ENCODE measurements at places on chromosomes 16 and 17.

- no peak for DNase-seq
These were observed 11.2 kb downstream of the BTBD17 start for GRCh38 chr17:74350486-74350885.

DNA sequence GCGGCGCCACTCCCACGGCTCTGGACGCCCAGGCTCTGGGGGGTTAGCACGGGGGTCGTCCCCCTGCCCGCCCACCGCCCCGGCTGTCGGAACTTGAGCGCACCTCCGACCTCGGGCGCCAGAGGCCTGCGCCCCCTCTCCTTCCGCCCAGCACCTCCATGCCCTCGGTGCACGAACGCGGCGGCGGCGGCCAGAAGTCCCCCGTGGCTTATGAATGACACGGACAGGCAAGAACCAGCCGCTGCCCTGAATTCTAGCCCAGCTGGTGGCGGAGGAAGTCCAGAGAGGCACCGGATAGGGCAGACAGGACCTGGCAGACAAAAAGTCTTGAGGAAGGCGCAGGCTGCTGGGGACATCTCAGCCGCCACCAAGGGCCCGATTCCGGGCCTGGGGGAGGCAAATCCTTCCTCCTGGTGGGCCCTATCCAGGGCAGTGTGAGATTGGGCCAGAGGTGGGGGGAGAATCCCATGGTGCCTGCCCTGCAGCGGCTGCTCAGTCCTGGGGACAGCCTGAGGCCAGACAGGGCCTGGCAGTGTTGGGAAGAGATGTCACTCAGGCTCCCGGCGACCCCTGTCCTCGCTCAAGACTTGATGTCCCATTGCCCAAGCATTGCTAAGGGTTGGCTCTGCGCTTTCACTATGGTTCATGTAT lies 897 bp upstream of the CYGB start:
- no peak for DNase-seq

DNA sequence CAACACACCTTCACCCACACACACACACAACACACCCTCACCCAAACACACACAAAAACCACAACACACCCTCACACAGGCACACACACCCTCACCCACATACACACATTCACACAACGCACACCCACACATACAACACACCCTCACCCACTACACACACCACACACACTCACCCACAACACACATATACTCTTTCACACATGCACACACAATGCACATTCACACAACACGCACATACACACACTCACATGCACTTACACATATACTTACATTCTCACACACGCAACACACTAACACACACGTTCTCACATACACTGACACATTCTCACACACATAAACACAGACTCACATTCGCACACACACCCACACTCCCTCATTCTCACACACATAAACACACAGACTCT lies 3.8 kb downstream of the ASGR1 start:
- no peak for DNase-seq

- DNase-seq, result peak; percentile 81
These were observed 981 bp downstream of the KCNH4 start for GRCh38 chr17:42179911-42180410.

DNA sequence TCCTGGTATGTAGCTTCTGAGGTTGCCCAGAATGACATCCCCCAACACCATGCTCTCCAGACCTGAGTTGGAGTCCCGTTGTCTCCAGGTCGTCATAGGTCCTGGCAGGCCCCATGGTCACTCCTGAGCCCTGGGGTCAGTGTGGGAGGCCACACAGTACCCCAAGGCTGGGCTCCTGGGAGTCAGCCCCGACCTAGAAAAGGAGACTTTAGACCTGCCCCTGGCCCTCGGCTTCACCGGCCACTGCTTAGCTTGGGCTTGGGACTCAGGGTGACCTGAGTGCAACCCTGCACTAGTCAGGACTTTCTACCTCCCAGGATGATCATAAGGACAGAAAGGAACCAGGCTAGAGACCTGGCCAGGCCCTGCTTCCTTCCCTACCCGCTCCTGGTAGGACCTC lies 65.8 kb downstream of the PRMT7 start:
- no peak for DNase-seq

Measured in BE2C (cell line).